Stimulated activated CD4-positive, alpha-beta T cell treated with anti-CD3 and anti-CD28 coated beads, Interleukin-2, amount 100 ng/mL, for 24 hours (primary cell): ENCODE measurements at places on chromosomes 5 and 9.

DNA sequence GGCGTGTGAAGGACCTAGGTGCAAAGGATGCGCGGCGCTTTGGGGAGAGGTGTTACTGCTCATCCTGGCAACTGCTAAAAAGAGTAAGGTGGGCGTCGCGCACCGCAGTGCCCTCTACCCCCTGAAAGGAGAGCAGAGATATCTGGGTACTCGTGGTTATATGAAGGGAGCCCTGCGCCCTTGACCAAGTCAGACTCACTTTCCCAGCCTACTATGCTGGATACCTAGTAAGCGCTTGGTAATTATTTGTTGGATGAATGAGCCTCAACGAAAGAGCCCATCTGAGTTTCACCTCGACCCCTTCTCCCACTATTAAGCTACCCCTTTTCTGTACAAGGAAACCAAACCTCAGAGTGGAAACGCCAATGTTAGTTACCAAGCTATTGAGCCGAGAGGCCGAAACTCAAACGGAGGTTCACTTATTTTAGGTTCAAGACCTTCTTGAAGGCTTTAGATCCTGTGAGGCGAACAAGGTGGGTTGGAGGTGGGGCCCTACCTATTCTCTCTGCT lies 8.0 kb downstream of the LHX6 start:
- DNase-seq = no peak

GRCh38 chr5:76896196-76896595 lies 46.4 kb downstream of the S100Z start:
- DNase-seq = no peak

- no peak for DNase-seq
Observed at GRCh38 chr5:93603793-93604643, 21.0 kb downstream of the NR2F1 start.

DNA sequence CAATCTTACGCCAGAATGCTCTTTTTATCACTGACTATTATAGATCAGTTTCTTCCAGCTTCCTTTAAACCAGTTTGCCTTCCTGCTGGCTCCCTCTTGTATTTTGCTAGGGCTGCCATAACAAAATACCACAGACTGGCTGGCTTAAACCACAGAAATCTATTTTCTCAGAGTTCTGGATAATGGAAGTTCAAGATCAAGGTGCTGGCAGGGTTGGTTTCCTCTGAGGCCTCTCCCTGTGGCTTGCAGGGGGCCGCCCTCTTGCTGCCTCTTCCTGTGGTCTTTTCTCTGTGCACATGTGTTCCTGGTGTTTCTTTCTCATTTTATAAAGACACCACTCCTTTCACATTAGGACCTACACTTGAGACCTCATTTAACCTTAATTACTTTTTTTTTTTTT lies 6.8 kb upstream of the FXN start:
- DNase-seq = no peak

- no peak for DNase-seq
Observed at GRCh38 chr5:154721481-154722058, 33.6 kb upstream of the LARP1 start.
